ENCODE measurements at places on chromosomes 4 and X. TPM values are rescaled to one million over a fixed set of nuclear protein-coding genes. Genes with fewer than 3 reads are reported as not detected.

ADGRG2 gene
- 11.0 TPM for total RNA-seq

CSN1S1 gene
- total RNA-seq: not detected

CCKAR gene
- not detected for total RNA-seq

REELD1 gene
- total RNA-seq: not detected

TRAM1L1 gene
- 0.40 TPM for total RNA-seq

DKK2 gene
- not detected for total RNA-seq

SYN1 gene
- 0.21 TPM for total RNA-seq

BEX1 gene
- total RNA-seq: not detected

TCEAL7 gene
- total RNA-seq: not detected

RS1 gene
- total RNA-seq: not detected

PPBP gene
- 0.38 TPM for total RNA-seq

ZXDA gene
- 1.6 TPM for total RNA-seq

AKAP17A gene
- total RNA-seq: 27.1 TPM

CFAP97 gene
- 7.5 TPM for total RNA-seq

GIMD1 gene
- total RNA-seq: not detected

RBPJ gene
- 11.8 TPM for total RNA-seq

CYBB gene
- not detected for total RNA-seq

XAGE1B gene
- 220 TPM for total RNA-seq

AMTN gene
- not detected for total RNA-seq

GABRB1 gene
- not detected for total RNA-seq

PABPC1L2B gene
- not detected for total RNA-seq

KCNE5 gene
- total RNA-seq: 0.09 TPM

VEGFD gene
- total RNA-seq: 0.27 TPM

AASDH gene
- 3.0 TPM for total RNA-seq

PAGE4 gene
- total RNA-seq: not detected

DSPP gene
- not detected for total RNA-seq

GYG2 gene
- 4.9 TPM for total RNA-seq

C4orf51 gene
- not detected for total RNA-seq

NPNT gene
- 0.29 TPM for total RNA-seq

IDUA gene
- 13.0 TPM for total RNA-seq

TNMD gene
- not detected for total RNA-seq

NKAP gene
- 6.9 TPM for total RNA-seq

FHL1 gene
- 25.1 TPM for total RNA-seq

LRIT3 gene
- not detected for total RNA-seq

LEF1 gene
- not detected for total RNA-seq

TEC gene
- total RNA-seq: 2.3 TPM

GYPB gene
- total RNA-seq: not detected

PRKX gene
- 18.8 TPM for total RNA-seq

RAB41 gene
- total RNA-seq: not detected

MAGEB16 gene
- total RNA-seq: not detected

CENPI gene
- total RNA-seq: 12.8 TPM

UGT2A1 gene
- total RNA-seq: not detected
